Fibroblast of skin of right quadriceps (primary cell): ENCODE measurements at places on chromosomes 6 and 20.

DNA sequence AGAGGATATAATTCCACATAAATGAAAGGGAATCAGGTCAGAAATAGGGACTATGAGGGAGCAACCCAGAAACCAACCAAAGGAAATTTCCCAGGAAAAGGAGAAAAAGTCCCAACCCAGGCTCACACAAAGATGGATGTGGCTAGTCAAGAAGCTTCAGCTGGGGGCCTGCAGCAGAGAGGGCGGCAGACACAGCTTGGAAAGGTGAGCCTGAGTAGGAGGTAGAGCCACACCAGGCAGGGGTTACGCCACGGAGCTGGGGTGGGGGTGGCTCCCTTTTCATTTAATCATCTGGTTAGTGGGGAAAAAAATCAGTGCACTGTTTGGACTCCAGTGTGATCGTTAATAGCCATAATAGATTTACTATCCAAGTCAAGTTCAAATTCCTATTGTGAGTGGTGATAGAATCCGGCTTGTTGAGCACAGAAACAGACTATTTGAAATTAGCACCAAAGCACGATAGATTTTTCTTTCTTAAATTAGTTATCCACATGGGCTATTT is 220.6 kb downstream of the TPBG start:
- no peak for DNase-seq

DNA sequence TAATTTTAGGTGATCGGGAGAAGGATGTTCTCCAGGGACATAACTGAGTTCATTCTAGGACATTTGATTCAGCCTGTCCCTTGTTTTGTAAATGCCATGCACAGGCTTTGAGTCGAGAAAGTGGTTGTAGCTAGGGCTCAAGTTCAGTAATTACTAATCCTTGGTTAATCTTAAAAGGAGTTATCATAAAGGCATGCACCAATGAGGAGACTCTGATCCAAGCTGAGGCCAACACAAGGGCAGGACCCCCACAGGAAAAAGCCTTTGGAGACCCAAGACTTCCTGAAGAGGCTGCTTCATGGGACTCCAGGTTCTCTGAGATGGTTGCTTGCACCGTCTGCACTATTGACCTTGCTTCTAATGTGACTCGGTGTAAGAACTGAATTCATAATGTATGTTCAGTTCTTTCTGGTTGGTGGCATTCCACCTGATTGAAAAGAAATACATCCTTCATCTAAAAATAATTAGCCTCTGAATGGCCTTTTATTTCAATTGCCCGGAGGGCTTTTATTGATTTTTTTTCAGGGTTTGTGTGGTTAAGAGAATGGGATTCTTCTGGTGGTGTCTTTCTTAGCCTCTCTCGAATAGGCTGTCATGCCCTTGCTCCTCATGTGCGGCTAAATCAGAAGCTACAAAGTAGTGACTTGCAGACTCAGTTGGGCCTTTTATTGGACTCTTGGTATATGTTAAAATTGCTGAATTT is 201.7 kb upstream of the PLCB4 start:
- no peak for DNase-seq

- DNase-seq: peak; percentile 28
Observed at GRCh38 chr6:34317882-34318498, 69.2 kb upstream of the SMIM29 start.

GRCh38 chr6:147132889-147133288 is 71.3 kb upstream of the STXBP5 start:
- DNase-seq: peak; percentile 46

- DNase-seq: peak; percentile 75
Observed at GRCh38 chr6:120608826-120609225, 725.5 kb downstream of the TBC1D32 start.

DNA sequence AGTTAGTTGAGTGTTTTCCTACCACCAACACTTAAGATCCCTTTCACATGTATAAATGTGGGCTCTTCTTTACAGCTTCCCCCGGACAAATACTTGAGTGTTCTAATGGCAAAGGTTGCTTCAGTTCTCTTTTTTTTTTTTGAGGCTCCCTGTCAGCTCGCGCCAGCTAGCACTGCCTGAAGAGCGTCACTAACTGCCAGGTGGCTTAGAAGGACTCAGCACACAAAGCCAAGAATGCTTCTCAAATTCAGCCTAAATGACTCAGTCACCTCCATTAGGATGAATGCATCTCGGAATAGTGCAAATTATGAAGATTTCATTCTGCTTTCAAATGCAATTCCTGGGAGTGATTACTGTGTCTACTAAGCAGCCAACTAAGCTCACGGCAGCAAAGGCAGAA is 150.7 kb upstream of the BTBD3 start:
- DNase-seq: peak; percentile 62

DNA sequence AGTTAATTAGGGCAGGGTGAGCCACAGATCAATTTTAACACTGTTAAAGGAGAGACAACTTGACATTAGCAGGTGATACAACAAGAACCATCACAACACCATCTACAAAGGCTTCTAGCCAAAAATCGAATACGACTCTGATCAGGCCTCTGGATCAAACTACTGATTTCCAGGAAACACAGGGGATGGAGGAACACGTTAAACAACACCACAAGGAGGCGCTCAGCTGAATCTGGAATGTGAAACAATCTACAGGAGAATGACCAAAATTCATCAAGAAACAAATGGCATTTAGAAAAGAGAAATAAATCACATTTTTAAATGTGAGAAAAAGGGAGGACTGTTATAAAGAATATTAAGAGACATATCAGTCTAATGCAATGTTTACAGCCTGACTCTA is 13.5 kb upstream of the MAFB start:
- no peak for DNase-seq

GRCh38 chr6:124655866-124656265 is 306.4 kb upstream of the RNF217 start:
- peak; percentile 1 for DNase-seq

DNA sequence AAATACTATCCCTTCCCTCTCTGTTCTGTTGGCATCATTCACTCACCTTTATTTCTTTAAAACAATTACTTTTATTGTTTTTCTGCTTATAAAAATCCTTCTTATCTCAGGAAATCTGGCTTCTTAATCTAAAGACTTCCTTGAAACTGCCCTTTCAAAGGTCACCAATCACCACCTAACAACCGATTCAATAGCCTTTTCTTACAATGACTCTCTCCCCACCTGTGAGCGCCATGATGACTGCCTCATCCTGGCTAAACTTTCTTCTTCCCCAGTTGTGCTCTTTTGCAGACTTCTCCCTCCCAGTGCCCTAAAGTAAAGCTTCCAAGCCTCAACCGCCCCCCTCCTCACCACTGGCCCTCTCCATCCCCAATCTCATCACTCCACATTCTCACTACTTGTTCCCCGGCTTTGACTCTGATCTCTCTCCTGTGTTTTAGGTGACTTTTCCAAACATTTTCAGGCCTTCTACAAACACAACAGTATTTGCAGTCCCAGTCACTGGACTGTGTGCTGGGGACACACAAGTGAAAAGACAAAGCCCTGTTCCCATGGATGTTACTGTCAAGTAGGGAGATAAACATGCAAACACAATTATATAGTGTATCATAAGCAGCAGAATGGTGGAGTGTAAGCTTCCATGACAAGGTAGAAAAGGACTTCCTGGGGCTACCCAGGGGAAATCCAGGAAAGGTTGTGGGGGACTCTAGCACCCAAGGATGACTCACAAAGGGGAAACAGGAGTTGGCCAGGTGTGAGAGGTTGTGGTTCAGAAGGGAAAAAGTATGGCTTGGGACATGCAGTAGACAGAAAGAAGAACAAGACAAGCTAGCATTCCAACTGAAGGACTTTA is 12.8 kb downstream of the NHSL1 start:
- DNase-seq: no peak

GRCh38 chr6:125195526-125195925 is 42.0 kb downstream of the TPD52L1 start:
- no peak for DNase-seq
